ENCODE measurements at places on chromosomes 6 and 20.

GRCh38 chr6:9420316-9421015 lies 985.1 kb upstream of the SLC35B3 start:
- DNase-seq, result no peak

- no peak for DNase-seq
Measured at GRCh38 chr6:107644513-107644912, 154.6 kb downstream of the SOBP start.

- peak; percentile 76 for DNase-seq
Measured at GRCh38 chr6:73694711-73695411, 1.1 kb upstream of the CD109 start.

DNA sequence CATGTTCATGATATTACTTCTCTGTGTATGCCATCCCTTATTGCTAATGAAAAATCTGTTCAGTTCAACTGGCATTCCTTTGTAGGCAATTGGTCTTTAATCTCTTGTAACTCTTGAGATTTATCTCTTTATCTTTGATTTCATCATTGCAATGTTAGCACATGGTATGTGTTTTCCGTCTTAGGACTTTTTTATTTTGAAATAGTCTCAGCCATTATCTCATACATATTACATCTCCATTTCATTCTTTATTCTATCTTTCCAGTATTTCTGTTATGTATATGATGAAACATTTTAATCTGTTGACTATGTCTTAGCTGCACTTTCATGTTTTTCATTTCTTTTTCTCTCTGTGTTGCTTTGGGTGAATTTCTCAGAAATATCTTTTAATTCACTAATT lies 58.1 kb downstream of the VSTM2L start:
- DNase-seq, result no peak
